ENCODE measurements at places on chromosomes 12 and 14.
A peak's percentile ranks its signal among the peaks of the same experiment; 100 is the strongest.

- no peak for DNase-seq
These were observed 406.3 kb upstream of the USP15 start for GRCh38 chr12:61853945-61854344.

DNA sequence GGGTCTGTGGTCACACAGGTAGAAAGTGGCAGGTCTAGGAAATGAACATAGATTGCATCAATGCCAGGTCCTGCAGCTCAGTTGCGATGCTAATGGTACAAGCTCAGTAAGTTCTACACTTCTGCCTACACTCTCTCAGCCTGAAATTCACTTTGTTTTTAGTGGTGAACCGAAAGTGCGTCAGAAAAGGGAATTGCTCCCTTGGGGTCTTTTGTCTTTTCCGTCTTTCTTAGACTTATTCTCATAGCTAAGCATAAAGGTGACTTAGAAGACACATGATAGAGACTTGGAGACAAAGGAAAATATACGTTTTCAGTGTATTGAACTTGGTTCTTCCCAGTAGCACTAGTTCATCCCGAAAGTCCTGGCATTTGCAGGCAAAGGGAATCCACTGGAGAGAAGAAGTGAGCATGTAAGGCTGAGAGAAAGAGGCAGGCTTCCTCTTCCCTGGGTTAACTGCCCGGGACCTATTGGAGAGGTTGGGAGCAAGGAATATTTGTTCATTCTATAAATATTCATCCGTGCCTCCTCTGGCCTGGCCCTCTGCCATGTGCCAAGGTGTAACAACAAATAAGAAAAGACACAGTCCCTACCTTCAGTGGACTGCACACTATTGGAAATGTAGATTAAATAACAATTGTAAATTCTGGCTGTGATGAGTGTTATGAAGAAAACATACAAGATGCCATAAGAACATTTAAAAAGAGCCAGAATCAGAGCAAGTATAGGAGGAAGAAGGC, 785.8 kb downstream of the MED13L start:
- DNase-seq, result no peak

- DNase-seq, result no peak
These were observed 47.2 kb downstream of the MYF5 start for GRCh38 chr12:80763874-80764273.

- DNase-seq, result no peak
These were observed 70.9 kb downstream of the RESF1 start for GRCh38 chr12:32030151-32030550.

DNA sequence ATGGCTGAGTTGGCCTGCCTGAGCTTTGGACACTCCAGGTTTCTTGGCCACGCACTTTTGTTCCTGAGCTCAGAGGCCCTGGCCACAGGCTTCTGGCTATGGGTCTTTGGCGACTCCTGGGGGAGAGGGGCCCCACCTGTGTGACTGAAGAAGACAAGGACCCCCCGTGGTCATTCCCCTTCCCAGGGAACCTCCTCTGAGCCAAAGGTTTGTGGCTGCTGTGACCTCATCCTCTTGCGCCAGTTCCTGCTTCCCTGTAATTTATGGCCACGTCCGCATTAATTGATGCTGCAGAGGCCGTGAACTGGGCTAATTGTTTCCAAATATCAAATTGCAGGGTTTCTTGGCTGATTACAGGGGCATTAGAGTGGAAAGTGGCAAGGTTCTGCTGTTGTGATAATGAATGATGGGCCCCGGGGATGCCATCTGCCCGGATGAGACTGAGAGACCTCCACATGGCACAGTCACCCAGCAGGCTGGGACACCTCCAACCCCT, 27.6 kb upstream of the NOS1 start:
- DNase-seq, result no peak

- no peak for DNase-seq
These were observed 51.6 kb downstream of the RPS6KA5 start for GRCh38 chr14:91008759-91009409.

GRCh38 chr14:96125536-96125935, 79.1 kb upstream of the BDKRB2 start:
- DNase-seq, result no peak

GRCh38 chr14:47435331-47435965, 240.0 kb downstream of the MDGA2 start:
- DNase-seq, result no peak

DNA sequence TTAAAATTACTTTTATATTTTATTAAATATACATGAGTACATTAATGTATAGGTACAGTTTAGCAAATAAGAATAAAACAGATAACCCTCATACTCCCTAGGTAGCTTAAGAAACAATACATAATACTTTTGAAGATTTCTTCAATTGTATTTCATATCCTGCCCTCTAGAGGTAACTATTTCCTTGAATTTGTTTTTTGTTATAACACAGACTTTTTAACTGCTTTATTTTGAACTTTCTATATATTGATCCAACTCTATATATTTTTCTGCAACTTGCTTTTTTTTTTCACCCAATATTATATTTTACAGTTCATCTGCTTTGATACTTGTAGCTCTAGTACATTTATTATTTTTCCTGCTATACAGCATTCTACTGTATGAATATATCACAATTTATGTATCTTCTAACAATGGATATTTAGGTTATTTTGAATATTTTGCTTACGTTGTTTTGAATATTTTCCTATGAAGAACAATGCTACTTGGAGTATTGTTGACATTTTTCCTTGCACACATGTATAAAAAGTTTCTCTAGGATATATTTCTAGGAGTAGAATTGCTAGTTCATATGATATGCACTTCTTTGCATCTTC, 72.8 kb upstream of the ABCD2 start:
- no peak for DNase-seq

DNA sequence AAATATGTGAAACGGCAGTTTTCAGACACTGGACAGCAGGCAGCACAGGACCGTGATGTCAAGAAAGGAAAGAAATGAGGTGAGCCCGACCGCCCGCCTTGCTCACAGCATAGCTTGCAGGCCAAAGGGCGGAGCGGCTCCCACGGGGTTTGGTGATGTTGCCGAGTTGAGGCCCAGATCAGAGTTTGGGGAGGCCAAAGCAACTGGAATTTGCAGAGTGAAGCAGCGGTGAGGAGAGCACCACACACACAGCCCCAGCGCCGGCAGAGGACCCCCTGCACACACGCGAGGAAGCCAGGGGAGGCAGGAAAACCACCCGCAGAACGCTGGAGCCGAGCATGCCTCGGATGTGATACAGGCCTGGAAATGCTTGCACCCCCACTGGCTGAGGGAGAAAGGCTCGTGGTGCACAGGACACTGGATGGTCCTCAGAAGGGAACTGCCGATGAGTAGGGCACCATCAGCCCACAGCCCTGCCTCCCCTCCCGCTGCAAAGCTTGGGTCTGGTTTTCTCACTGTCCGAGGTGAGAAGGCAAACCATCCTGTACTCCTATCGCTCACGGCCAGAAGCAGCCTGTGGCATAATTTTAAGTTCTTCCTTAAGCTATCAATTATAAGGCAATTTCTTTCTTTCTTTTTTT, 25.7 kb upstream of the PLD4 start:
- no peak for DNase-seq

GRCh38 chr12:8948701-8949341, 624 bp downstream of the M6PR start:
- peak; percentile 27 for DNase-seq

GRCh38 chr14:67228325-67228984, 12.8 kb upstream of the PALS1 start:
- no peak for DNase-seq

- DNase-seq, result no peak
These were observed 60.1 kb downstream of the TSPAN9 start for GRCh38 chr12:3137268-3137781.

DNA sequence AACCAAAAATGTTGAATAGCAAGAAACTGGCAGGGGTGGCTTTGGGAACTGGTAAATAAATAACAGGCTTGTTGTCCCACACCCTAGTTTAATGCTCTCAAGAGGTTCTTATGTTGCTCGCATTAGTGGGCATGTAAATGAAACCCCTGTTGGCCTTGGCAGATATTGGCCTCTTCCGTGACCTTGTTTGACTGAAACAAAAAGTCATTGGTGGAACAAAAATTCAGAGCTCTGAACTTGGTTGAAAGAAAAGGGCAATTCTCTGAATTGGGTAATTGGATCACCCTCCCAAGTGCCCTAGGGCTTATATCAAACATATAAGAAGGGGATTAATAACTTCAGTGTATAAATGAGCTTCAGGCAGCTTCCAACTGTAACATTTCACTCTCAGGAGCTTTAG, 426.2 kb downstream of the ZFP36L1 start:
- DNase-seq, result no peak

DNA sequence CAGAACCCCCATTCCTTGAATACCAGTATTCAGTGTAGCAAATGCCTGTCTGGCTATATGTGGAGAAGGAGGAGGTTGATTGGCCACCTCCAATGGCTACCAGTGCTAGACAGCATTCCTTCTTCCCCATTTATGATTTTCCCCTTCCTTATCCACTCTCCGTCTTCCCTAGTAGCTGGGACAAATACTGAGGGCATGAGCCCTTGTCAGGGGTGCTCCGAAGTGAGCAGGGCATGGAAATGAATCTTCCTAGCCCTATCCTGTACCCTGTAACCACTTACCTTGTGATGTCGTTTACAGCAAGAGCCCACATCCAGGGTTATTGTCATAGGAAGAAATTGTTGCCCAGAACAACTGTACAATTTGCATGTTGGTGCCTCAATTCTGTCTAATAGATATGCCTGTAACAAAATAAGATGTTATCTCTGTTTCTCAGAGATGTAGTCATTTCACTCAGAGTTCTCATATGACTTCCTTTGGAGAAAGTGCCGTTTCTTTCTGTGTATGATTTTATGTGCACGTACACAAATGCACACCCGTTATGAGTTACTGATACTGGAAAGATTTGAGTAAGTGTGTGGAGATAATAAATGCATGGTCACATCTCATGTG, 423.7 kb downstream of the EGLN3 start:
- no peak for DNase-seq

DNA sequence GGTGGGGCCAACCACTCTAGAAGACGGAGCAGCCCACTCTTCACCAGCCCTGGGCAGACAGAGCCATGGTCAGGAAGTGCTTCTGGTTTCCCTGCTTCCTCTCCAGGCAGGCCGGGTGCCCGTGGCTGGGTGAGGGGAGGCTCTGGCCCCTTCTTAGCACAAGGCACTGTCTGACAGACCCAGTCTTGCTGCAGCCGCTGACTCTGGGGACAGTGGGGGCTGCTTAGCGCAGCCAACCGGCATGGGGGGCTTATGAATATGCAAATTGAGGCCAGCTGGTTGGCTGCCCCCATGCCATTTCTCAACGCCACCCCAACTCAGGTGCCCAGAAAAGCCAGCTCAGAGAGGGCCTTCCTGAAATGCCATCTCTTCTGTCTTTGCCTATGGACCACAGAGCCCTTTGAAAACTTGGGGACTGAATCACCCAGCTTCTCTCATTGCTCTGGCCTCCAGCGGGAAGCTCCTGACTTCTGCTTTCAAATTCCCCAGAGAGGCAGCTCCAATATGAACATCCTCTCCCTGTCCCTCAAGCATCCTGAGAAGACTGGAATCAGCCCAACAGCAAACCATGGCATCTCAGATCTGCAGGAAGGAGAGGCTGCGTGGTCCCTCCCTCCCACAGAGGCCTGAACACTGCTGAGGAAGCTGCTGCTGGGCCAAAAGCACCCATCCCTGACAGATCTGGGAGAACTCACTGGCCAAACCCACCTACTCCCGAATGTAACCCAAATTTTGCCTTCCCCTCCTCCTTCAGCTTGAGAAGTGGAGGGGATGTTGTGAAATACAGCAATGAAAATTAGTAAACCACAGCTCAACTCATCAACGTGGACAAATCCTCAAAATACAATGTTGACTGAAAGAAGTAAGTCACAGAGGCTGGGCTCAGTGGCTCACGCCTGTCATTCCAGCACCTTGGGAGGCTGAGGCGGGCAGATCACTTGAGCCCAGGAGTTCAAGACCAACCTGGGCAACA, at the start of gene PROX2:
PROX2 (minus strand) TSS at position 205 of the 973 bp plus-strand sequence. CDS start 12,311 bp downstream, outside the sequence.
- DNase-seq, result peak; percentile 46

Measured in activated CD8-positive, alpha-beta T cell treated with anti-CD3 and anti-CD28 coated beads, Interleukin-2, amount 10 ng/mL, durations not matched to agents 7 days and 5 days (primary cell).